ENCODE measurements at places on chromosomes 1 and 21.

GRCh38 chr1:107459204-107459904, 318.5 kb downstream of the NTNG1 start:
- no peak for DNase-seq

- DNase-seq: no peak
These were observed 467.9 kb downstream of the SIPA1L2 start for GRCh38 chr1:232162001-232162400.

DNA sequence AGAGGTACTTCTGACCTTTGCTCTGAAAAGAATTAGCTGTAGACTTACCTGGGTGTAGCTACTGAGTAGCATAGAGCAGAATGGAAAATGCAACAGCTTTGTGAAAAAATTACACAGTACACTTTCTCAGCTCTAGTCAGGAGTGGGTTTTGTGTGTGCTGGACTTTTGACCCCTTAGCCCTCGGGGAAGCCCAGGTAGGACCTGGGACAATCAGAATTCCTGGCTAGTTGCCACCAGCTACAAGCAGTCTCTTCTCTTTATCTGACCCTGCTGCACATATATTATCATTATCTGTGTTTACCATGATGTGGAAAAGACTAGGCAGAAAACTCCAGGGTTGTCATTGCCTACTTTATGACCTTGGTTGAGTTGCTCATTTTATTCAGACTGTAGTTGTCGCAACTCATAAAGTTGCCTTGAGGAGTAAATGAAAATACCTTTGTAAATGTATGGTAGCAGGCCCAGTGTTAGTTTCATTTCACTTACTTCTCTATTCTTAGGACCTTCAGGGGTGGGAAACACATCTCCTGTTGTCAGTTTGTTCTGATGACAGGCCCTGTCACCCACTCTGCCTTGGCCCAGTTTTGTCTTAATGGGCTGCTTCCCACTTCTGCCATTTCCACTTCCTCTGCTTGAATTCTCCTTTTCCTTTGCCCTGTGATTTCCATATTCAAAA, 5.4 kb downstream of the NEK7 start:
- DNase-seq: no peak

DNA sequence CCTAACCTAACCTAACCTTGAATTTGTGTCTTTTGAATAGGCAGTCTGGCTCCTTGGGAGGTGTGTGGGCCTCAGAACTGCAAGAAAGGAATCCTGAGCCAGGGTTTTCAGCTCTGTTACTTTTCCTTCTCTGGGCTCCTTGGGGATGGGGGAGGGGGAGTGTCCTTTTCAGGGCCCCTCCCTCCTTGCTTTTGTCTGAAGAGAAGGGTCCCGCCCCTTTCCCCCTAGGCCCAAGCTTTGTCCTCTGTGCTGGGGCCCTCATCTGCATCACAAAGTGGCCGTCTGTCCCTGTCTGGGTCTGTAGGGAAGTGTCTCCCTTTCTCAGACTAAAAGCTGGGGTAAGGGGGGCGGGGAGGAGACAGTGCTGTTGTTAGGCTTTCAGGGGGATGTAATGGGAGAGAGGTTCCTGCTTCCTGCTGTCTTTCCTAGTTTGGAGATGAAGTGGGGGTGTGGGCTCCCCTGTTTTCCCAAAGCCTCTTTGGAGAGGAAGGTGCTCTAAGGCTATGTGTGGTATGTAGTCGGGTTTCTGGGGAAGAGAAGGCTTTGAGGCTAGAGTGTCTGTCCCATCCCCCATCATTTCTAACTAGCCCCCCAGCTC, 3.1 kb downstream of the AGO1 start:
- DNase-seq: no peak

DNA sequence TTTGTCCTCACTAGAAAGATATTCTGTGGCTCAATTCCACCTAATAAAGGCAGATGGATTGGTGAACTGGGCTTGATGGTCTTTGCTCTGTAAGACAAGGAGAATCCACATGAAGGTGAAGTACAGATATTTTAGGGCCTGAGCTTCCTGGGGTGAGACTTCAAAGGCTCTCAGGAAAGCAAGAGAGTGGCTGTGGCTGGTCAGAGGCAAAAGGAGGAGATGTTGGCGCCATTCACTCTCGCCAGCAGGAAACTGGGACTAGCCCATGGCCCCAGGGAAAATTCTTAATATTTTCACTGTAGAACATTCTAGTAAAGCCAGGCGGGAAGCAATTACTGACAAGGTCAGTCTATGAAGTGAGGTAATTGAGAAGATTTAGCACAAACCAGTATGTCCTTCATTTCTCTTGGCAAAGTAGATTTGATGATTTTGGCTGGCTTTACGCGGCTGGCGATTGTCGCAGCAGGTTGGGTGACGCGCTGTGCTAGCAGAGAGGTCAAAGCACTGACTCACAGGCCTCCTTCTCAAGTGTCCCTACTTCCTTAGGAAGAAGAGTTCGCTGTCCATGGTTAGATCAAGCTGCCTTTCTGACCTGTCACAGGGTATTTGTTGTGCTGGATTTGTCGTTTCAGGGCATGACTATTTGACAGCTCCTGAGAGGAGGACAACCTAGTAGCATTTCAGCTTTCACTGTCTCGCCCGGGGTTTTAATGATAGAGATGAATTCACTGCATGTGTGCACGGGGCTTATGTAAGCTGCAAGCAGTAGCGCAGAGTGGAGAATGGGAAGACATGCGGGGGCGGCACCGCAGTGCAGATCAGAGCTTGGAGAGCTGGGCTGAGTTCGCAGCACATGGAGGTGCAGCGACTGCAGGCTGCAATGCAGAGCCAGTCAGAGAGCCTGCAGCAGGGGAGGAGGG, 32.7 kb downstream of the XCL1 start:
- no peak for DNase-seq

DNA sequence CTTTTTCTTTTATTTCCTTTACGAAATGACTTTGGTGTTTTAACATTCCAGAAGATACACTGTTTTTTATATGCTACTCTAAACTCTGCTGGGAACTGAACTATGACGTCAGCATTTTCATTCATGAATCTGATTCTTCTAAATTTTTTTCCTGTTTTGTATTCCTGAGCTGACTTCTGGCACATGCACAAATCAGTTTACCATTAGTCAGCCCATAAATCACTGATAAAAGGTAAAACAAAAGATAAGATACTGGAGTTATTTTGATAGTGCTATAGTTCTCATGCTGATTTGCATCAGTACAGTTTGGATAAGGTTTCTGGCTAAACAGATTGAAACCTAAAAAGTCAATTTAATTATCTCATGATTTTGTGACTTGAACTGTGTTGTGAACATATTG, 10.4 kb downstream of the CAMTA1 start:
- DNase-seq: no peak

DNA sequence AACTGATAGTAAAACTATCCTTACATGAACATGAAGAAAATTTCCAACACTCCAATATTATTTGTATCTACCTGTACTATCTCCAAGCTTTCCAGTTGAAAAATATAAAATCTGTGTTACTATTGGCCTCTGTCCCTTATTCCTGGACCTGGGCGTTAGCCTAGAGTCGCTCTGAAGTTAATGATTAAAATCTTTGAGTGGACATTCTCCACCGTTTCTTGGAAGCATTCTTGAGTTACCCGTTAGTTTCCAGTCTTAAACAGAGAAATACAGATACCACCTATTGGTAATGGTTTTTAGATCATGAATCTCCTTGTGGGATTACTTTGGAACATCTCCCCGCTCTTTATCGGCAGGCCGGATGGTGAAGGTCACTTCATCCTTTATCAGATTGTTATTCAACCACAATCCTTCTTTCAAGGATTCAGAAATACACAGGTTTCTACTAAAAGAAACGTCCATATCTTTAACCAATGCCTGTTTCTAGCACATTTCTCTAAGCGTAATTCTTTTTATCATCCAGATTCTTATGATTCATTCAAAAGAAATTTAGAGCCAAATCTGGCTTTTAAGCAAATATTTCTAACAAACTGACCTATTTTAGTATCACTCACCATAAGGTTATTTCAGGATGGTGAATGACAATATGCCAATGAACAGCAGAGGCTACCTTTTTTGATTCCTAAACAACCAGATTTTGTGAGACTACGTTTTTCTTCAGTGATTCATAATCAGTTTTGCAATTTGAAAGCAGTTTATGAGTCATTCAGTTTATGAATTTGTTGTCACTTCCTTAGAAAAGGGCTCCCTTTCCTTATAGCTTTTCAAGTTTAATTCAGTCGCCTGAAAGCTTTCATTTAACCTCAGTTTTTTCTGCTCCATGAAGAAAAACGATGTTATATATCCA, 70.2 kb upstream of the ERRFI1 start:
- no peak for DNase-seq

- no peak for DNase-seq
These were observed 34.2 kb upstream of the ATP5PO start for GRCh38 chr21:33949516-33950430.

- no peak for DNase-seq
These were observed 239.6 kb upstream of the BEND5 start for GRCh38 chr1:49016030-49016977.

GRCh38 chr1:17451731-17452130, 12.3 kb upstream of the RCC2 start:
- DNase-seq: no peak

- no peak for DNase-seq
These were observed 11.0 kb upstream of the PAQR6 start for GRCh38 chr1:156258859-156259258.

GRCh38 chr1:119081267-119081666, 59.2 kb downstream of the WARS2 start:
- no peak for DNase-seq

DNA sequence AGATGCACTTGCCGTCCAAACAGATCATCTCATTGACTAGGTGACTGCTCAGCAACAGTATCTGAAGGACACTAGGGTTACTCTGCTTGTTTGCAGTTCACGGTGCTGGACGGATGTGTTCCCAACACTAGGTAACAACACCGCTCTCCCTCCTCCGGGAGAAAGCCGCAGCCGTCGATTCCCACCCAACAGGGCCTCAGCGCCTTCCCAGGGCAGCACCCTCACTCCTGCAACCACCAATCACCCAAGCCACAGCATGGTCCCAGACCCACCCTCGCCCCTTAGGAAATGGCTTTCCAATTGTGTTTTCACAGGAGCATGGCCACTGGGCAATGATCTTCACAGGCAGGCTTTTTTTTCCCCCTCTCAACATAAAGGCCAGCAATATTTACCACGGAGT, 779 bp downstream of the TLR5 start:
- DNase-seq: no peak

DNA sequence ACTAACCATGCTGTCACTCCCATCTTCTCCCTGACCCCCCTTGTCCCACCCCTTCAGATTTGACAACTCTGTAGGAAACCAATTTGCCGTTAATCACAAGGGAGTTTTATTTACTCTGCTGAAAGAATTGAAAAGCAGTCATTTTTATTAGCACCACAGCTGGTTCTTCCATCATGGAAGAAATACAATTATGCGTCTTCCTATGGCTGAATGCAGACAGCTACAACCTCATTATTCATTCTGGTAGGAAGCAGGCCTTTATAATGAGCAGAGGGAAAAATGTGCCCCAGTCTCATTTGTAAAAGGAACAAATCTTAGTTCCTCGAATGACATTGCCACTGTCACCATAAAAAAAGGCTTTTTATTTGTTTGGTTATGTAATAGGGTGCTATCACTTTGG, 35.2 kb downstream of the JUN start:
- no peak for DNase-seq

- DNase-seq: no peak
These were observed 7.1 kb downstream of the UTS2 start for GRCh38 chr1:7845761-7846160.

- no peak for DNase-seq
These were observed 148.6 kb upstream of the CD34 start for GRCh38 chr1:208059409-208060001.

DNA sequence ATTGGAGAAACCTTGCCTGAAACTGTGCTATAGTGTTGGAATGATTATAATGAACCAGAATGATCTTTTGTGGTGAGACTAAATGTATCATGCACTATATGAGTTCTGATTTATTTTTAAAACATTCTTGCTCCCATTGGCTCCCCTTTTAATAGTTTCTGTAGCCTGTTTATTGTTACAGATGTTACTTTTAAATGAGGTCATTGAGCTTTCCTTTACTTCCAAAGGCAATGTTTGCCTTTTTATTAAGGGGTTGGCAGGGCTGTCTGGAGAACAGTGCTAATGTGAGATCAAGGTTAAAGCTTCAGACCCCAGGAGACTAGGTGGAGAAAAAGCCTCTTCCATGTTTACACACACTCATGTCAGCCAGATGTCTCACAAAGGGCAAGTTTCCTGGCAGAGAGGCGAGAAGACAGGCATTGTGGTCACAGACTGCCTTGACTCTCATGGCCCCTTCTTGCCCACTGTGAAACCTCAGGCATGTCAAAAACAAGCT, 120.6 kb upstream of the RAVER2 start:
- DNase-seq: no peak

DNA sequence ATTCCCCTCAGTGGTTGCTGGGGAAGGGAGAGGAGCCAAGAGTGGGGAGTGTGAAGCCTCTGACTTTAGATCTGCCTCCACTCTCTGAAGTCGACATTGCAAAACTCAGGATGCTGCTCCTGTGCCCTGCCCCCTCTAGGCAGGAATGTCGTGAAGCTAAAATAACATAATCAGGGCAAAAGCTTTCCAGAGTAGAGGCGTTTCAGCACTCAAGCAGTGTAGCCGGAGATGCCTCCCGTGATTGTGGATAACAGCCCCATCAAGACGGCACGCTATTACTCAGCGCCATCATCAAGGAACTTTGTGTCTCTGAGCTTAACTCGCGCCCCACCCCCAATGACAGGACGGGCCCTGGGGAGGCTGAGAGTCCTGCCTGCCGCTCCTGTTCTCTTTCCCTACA, 60.0 kb downstream of the FBXO2 start:
- DNase-seq: no peak

GRCh38 chr1:248897412-248898337, 8.4 kb upstream of the PGBD2 start:
- no peak for DNase-seq

DNA sequence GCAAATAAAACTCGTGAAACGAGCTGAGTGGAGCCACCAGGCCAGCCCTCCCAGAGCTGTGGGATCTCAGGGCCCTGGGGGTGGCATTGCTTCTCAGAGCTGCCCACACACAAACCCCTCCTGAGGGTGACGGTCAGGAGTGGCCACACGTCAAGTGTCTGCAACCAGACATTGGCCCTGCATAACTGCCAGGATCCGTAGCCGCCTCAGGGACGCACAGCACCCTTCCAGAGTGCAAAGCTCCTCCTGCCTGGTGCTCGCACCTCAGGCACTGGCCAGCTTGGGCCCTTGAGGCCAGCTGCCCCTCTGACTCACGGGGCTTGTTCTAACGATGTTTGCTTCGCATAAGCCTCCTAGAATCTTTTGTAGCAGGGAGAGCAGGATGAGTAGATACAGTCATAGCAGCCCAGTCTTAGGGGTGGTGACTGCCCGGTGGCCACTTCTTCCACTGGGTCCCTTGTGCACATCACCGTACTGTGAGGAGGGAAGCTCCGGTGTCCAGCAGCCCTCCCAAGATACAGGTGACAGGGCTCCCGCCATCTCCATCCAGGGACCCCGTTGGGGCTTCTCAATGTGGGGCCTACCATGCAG, 5.0 kb downstream of the WNT3A start:
- DNase-seq: no peak

GRCh38 chr21:33059380-33059841, 10.5 kb upstream of the OLIG1 start:
- DNase-seq: no peak

DNA sequence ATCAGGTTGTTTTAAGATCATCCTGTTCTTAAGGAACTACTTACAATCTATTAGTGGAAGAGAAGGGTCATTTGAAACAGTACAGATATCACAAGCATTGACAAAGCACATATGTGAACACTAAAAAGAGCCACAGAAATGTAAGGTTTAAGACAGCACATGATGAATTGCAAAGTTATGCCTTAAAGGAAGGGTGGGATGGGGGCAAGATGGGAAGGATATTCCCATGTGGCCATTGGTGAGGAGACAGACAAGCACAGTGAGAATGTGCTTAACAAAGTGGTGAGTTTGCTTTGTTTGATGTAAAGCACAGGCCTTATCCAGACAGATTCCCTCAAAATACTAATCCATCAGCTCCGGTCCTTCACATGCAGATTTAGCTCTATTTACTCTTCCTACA, 151.6 kb upstream of the IVNS1ABP start:
- no peak for DNase-seq
